ENCODE measurements at places on chromosomes 2 and 18.

- DNase-seq = no peak
Measured at GRCh38 chr18:40867459-40867858, 1087.6 kb upstream of the PIK3C3 start.

- no peak for DNase-seq
Measured at GRCh38 chr2:56807861-56808260, 624.1 kb downstream of the CCDC85A start.

- DNase-seq = no peak
Measured at GRCh38 chr18:47791461-47791985, 138.9 kb downstream of the SMAD2 start.

- no peak for DNase-seq
Measured at GRCh38 chr2:120632796-120633646, 102.6 kb upstream of the GLI2 start.

- DNase-seq = no peak
Measured at GRCh38 chr2:23036629-23037028, 348.4 kb upstream of the KLHL29 start.

DNA sequence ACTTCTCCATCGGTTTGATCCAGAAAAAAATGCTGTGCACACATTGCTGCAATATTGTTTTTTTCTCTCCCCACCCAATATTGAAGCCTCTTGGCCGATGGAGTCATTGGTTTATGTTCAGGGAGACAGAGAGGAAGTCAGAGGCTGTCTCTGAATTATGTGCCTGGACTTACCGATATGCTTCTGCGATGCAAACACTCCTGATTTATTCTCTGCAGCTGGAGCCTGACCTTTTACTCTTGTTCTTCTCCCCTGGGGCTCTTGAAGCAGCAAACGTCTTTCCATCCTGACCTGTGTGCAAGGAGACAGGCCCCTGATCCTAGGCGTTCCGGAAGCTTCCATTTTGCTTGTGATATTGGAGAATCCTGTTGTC lies 99.6 kb downstream of the PTGR3 start:
- no peak for DNase-seq
